ENCODE measurements at places on chromosomes 6 and 20. TPM values are rescaled to one million over a fixed set of nuclear protein-coding genes. Genes with fewer than 3 reads are reported as not detected.

- H3K36me3 ChIP-seq, result no peaks in the 10 kb centered on the region
- H3K27ac ChIP-seq, result no peak overlapping the region
- peaks cover 22% of the 10 kb centered on the region for H3K27me3 ChIP-seq
Observed at GRCh38 chr6:90397929-90398674, 101.5 kb upstream of the BACH2 start.

KIF25 gene
- total RNA-seq, result not detected

- no peaks in the 10 kb centered on the region for H3K36me3 ChIP-seq
- H3K27me3 ChIP-seq, result no peaks in the 10 kb centered on the region
Observed at GRCh38 chr6:21151119-21151518, 442.4 kb upstream of the SOX4 start.

OXT gene
- not detected for total RNA-seq

COQ3 gene
- total RNA-seq, result 7.6 TPM
